ENCODE measurements at places on chromosomes 1 and 21.

- no peak for DNase-seq
These were observed 176.3 kb upstream of the ZNHIT6 start for GRCh38 chr1:85884372-85885035.

DNA sequence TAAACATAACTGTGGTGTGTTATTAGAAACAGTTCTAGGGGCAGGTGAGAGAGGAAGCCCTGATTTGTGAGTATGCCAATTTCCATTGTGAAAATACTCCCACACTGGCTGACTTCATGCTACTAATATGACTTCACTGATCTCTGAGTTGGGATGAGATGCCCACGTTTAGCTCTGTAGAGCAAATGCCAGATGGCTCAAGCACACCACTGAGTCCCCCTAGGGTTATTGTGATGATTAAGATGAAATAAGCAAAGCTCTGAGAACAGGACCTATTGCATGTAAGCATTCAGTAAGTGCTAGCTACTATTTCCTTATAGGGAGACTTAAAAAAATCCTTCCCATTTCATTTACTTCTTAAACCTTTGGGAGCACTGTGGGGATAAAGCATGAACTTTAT lies 117.6 kb downstream of the CENPF start:
- DNase-seq = no peak

- no peak for DNase-seq
These were observed 1.3 kb downstream of the NCMAP start for GRCh38 chr1:24557220-24557619.

- DNase-seq = no peak
These were observed 196.0 kb downstream of the CRB1 start for GRCh38 chr1:197464044-197464443.

DNA sequence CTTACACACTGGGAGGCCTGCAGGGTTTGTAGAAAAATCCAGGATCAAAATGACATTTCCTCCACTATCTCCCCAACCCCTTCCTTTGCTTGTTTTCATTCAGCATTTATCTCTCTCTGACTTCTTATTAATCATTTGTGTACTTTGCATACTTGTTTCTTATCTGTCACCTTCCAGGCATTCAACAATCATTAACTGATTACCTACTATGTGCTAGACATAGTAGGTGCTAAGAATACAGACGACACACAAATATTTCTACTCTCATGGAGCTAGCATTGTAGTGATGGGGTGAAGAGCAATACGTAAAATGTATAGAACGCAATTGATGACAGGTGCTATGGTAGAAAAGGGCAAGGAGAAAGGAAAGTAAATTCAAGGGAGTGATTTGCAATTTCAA lies 20.9 kb downstream of the TRABD2B start:
- no peak for DNase-seq

Measured in GM18507 (cell line).